Stimulated activated CD8-positive, alpha-beta memory T cell treated with anti-CD3 and anti-CD28 coated beads, Interleukin-15, amount 100 ng/mL, for 1 hour (primary cell): ENCODE measurements at places on chromosomes 7 and 10.

GRCh38 chr10:10394933-10395658 lies 622.6 kb upstream of the CELF2 start:
- DNase-seq, result no peak

DNA sequence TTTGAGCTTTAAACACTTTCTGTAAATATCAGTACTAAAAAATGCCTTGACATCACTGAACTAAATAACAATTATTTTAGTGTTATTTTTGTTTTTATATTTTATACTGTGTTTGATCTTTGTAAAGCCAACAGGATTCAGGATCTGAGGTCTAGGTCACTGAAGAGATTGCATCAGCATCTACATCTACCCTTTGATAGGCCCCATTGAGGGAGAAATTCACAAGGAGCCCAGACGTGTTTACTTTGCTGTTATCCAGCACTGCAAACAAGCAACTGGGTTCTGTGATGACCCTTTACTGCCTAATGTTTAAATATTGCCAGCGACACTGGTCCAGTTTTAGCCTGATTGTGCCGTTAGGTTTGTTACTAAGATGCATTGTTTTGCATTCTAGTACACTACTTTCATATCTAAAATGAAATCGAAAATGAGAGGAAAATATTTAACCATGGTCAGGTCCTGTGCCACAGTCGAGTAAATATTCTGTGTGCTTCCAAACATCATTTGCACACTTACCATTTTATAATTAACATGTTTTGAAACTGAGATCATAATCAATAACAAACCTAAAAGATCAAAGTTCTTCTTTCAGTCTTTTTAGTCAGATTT lies 48.7 kb downstream of the SP8 start:
- DNase-seq, result no peak

- DNase-seq, result no peak
Measured at GRCh38 chr7:6350433-6351058, 78.1 kb upstream of the CYTH3 start.

- DNase-seq, result no peak
Measured at GRCh38 chr10:85862771-85863170, 503.8 kb downstream of the GRID1 start.

- no peak for DNase-seq
Measured at GRCh38 chr7:585229-585711, 65.6 kb upstream of the PDGFA start.

DNA sequence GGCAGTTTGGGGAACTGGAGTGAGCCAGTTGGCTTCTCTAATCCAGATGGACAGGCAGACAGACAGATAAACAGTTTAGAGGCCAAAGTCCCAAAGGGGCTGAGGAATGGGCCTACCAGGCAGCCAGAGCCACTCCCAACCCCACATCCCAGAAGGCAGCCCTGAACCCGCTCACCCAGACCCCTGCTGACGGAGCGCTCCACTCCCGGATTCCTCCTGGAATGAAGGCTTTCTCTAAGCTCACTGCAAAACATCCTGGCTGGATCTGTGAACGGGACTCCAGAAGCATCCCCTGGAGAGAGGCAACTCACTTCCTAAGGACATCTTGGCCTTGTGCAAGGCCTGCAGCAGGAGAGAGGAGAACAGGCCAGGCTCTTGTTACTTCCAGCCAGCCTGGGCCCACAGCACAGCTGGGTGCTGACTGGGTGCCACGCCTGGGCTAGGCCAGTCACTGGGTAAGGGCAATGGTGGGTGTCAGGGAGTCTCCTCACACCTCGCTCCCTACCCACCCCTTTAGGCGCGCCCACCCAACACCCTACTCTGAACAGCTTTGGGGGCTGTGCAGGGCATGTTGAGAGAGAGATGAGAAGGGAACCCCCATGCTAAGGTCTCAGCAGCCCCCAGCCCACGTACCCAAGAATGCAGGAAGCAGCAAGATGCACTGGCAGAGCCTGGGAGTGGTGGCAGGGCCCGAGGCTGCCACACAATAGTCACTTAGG lies 168.6 kb upstream of the ZMIZ1 start:
- no peak for DNase-seq

- DNase-seq, result no peak
Measured at GRCh38 chr10:57993302-57993701, 274.4 kb downstream of the IPMK start.

GRCh38 chr7:124257638-124258308 lies 224.9 kb upstream of the TMEM229A start:
- DNase-seq, result no peak

GRCh38 chr7:4712281-4713182 lies 30.4 kb downstream of the FOXK1 start:
- no peak for DNase-seq

DNA sequence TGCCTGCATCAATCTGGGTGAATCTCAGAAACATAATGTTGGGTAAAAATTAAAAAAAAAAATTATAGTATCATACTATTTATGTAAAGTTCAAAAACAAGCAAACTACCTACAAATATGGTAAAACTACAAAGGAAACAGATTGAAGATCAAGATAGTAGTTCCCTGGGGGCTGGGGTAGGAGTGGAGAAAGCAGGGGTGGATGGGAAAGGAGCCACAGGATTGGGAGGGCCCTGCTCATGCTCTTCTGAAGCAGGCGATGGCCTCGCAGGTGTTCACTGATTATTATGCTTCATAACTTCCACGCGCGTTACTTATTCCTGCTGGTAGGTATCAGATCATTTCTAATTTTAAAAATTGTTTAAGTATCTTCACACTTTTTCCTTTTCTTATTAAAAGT lies 96.0 kb upstream of the GATA3 start:
- DNase-seq, result no peak

DNA sequence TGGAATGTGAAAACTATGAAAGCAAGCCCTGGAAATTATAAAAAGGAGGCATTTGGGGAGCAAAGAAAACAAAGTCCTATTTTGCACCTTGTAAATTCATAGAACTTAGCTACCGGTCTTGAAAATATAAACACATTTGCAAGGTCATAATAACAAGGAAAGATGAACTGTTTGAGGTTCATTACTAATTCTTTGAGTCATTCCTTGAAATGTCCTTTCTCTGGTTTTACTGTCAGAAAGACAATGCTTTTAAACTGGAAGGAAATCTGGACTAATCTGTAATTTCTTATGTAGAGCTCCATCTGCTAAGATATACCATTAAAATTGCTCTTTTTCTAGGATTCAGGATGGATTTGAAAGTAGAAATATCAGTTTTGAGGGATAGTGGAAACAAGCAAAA lies 1.4 kb downstream of the ERLIN1 start:
- DNase-seq, result no peak

- DNase-seq, result no peak
Measured at GRCh38 chr10:6310977-6311376, 108.2 kb downstream of the PFKFB3 start.

DNA sequence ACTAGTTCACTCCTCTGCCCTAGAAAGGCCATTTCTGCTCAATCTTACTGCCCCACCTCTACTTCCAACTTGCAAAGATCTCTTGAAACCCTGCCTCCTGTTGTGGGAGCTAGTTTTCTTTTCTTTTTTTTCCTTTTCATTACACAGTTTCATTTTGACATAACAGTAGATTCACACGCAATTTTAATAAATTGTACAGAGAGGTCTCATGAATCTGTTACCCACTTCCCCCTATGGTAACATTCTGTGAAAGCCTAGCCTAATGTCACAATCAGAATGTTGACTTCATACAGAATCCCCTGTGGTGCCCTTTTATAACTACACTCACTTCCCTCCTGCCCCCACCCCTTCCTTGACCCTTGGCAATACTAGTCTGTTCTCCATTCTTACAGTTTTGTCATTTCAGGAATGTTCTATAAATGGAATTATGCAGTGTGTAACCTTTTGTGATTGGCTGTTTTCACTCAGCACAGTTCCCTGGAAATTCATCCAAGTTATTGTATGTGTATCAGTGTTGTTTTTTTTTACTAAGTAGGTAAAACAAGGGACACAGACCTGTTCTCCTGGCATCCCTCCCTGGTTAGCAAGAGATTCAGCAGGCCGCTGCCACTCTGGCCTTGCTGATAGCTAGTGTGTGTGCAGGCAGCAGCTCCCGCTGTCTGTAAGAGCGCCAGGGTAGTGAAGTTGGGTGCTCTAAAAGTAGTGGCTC lies 21.5 kb downstream of the CHST3 start:
- DNase-seq, result no peak

DNA sequence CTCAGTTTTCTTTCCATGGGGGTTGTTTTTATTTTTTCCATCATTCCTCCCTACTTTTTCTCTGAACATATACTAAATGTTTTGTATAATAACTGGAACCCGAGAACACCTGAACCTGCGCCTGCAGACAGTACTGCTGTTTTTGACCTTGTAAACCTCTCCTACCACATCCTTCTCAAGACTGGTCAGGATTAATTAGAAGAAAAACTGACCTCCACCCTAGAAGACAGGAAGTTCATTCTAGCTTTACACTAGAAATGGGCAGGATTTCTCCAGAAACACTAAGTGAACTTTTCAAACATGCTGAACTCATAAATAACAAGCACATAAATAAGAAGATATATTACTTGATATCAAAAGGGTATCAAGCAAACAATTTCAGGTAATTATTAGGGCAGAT lies 751 bp upstream of the HYCC1 start:
- DNase-seq, result no peak

DNA sequence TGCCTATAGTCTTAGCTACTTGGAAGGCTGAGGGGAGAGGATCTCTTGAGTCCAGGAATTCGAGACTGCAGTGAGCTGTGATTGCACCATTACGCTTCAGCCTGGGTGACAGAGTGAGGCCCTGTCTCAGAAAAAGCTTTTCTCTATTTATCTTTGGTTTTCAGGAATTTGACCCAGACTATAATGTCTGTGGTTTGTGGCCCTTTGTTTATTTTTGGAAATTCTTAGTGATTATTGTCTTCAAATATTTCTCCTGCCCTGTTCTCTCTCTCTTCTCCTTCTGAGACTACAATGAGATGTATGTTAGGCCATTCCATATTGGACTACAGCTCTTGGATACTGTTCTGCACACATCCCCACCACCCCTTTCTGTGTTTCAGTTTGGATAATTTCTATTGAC lies 4.7 kb downstream of the MUC12 start:
- DNase-seq, result no peak

DNA sequence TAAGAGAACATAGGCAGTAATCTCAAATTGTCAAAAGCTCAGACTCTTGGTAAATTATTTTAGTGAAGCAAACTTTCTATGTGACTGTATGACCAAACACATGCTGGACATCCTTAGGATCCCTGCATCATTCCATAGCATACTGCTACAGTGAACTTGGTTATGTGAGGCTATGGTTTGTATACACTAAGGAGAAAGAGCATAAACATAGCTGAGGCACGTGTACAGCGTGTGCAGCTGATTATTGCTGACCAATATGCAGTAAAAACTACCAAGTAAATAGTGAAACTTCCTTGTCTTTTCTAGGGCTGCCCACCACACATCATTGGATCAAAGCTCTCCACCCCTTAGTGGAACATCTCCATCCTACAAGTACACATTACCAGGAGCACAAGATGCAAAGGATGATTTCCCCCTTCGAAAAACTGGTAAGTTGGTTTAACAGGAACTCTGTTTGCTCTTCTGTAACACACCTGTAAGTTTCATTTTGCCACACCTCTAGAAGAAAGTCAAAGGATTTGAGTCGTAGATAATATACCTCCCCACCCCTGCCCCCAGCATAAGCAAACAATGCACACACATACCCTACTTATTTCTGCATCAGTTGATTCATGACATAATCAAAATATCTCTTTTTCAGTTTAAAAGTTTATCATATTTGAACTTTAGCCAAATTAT lies 98.2 kb downstream of the HDAC9 start:
- DNase-seq, result no peak

DNA sequence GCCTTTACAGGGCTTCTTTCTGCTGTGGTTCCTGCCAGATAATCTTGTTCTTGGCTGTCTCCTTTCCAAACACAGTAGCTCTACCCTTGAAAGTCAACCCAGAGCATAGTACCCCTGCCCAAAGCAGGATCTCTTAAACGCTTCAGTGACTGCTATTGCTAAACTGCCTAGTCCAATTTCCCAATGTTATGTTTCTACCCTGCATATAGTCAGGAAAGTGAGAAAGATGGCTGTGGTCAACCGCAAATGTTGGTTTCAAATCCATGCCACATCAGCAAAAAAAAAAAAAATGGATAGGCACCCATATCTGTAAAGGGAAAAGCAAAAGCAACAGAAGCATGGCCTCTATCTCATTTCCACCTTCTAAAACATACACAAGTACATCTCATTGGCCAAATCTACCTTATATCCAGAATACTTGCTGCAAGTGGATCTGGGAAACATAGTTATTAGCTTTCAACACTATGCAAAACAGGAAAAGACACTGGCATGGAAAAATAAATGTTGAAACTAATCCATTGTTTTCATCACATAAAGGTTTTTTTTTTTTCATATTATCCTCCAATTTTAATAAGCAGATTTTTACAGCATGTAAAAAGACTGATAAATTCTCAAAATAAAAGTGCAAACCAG lies 59.8 kb downstream of the DNAJC1 start:
- no peak for DNase-seq

- DNase-seq, result no peak
Measured at GRCh38 chr10:88386821-88387773, 196.0 kb downstream of the RNLS start.
